ENCODE measurements at places on chromosomes 11 and 22. TPM values are rescaled to one million over a fixed set of nuclear protein-coding genes. Genes with fewer than 3 reads are reported as not detected.

The AGBL2 gene
- 0.06 TPM for total RNA-seq

The MISFA gene
- total RNA-seq: 0.36 TPM

The OR51B4 gene
- not detected for total RNA-seq

The DEUP1 gene
- 0.69 TPM for total RNA-seq

The MMP8 gene
- not detected for total RNA-seq
